Diencephalon (tissue), 1 donor: ENCODE measurements at places on chromosomes 4 and X. TPM values are rescaled to one million over a fixed set of nuclear protein-coding genes. Genes with fewer than 3 reads are reported as not detected.

SPANXD gene
- total RNA-seq, result not detected

SGMS2 gene
- total RNA-seq, result 6.0 TPM

DSPP gene
- total RNA-seq, result under 0.01 TPM

GAGE1 gene
- not detected for total RNA-seq

LARP1B gene
- total RNA-seq, result 60.9 TPM

KLF8 gene
- total RNA-seq, result 21.0 TPM

TEX11 gene
- not detected for total RNA-seq

SSX3 gene
- not detected for total RNA-seq

TRPC5OS gene
- 0.23 TPM for total RNA-seq

TCEAL7 gene
- 155 TPM for total RNA-seq

NEUROG2 gene
- total RNA-seq, result 1.6 TPM

SERPINA7 gene
- total RNA-seq, result not detected

ADH1C gene
- total RNA-seq, result not detected

NRK gene
- total RNA-seq, result 0.46 TPM

SRPK3 gene
- 0.46 TPM for total RNA-seq

C4orf51 gene
- not detected for total RNA-seq

TBC1D19 gene
- 120 TPM for total RNA-seq

TCEAL6 gene
- total RNA-seq, result 10.1 TPM

FGF13 gene
- 120 TPM for total RNA-seq

PNMA3 gene
- total RNA-seq, result 25.1 TPM

NAA11 gene
- not detected for total RNA-seq

PSAPL1 gene
- total RNA-seq, result not detected

NPFFR2 gene
- total RNA-seq, result 1.6 TPM

RASGEF1B gene
- 104 TPM for total RNA-seq

CLTRN gene
- 0.46 TPM for total RNA-seq

FAT4 gene
- total RNA-seq, result 35.3 TPM

RIPPLY1 gene
- total RNA-seq, result not detected

VEGFC gene
- total RNA-seq, result 3.5 TPM

C4orf54 gene
- under 0.01 TPM for total RNA-seq

RTL3 gene
- not detected for total RNA-seq

CT55 gene
- not detected for total RNA-seq

LRP2BP gene
- total RNA-seq, result 9.0 TPM

MAGEA1 gene
- not detected for total RNA-seq

CLNK gene
- not detected for total RNA-seq

ZC4H2 gene
- 15.0 TPM for total RNA-seq

CYTL1 gene
- total RNA-seq, result 0.69 TPM

CXXC4 gene
- total RNA-seq, result 68.0 TPM

DGKK gene
- total RNA-seq, result 6.2 TPM

PDGFRA gene
- 112 TPM for total RNA-seq

LANCL3 gene
- 7.8 TPM for total RNA-seq

BST1 gene
- total RNA-seq, result 1.2 TPM

MGAT4D gene
- total RNA-seq, result under 0.01 TPM

SPP1 gene
- total RNA-seq, result 401 TPM

PRDM5 gene
- 30.4 TPM for total RNA-seq

GLRA2 gene
- total RNA-seq, result 52.4 TPM

SPIN4 gene
- 13.4 TPM for total RNA-seq

ACOX3 gene
- total RNA-seq, result 34.4 TPM

TENT5D gene
- total RNA-seq, result not detected
